Left kidney (tissue), 8 donors: ENCODE measurements at places on chromosomes 1 and 21. TPM values are rescaled to one million over a fixed set of nuclear protein-coding genes. Genes with fewer than 3 reads are reported as not detected.

DNA sequence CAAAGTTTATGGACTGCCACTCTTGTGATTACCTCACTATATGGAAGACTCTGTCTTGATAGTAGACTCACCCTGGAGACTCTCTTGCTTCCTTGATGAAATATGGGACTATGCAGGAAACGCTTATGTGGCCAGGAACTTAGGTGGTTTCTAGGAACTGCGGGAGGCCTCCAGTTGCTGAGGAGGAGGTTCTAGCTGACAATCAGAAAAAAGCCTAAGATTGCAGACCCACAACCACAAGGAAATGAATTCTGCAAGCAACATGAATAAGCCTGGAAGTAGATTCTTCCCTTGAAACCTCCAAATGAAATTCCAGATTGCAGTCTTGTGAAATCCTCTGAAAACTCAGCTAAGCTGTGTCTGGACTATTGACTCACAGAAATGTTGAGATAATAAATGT is 88.9 kb upstream of the COL11A1 start:
- DNase-seq: no peak

DNA sequence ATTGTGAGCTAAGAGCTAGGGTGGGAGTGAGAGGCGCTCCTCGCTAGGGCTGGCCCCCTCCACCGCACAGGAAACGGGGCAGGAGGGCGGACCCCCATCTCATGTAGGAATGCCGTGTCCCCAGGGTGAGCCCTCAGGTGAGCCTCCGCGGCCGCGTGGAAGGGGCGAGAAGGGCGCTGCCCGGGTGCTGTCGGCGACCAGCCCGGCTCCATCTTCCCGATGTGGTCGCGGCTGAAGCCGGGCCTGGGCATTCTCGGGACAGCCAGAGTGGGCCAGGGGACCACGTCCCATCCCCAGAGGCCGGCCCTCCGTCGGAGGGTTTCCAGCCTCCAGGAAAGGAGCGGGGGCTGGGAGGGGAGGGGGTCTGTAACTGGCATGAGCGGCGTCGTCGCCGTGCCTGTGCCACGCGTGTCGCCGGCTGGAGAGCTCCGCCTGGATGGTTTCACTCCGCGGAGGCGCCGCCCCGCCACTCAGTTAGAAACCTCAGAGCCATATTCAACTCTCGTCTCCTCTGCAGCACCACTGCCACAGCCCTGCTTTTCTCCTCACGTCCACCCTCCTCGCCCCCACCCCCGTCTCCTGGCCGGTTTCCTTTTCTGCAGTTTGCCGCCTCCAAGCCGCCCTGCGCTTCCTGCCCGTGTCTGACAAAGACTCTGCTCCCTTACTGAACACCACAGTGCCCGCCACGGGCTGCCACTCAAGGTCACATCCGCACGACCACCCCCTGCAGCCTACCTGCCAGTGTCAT is at the start of gene TMEM269:
TSS of gene TMEM269 (plus strand) at position 46 of the 748 bp plus-strand sequence. CDS start 4,903 bp downstream, outside the sequence.
- peak; percentile 12 for DNase-seq

DNA sequence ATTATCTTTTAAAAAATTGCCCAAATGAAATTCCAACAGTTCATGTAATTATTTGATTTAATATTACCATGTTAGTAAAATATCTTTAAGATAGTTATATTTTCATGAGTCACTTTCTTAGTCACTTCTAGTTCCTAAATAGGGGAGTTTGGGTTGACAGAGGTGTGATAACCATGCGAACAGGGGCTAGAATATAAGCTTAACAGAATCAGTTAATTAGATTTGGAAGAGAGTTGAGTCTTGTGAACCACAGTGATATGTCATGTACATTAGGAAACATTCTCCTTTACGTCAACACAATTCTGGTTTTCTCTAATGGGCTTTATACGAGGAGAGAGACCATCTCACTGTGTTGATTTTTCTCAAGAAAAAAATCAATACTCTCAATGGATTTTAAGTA is 64.8 kb upstream of the ZNF281 start:
- DNase-seq: no peak

DNA sequence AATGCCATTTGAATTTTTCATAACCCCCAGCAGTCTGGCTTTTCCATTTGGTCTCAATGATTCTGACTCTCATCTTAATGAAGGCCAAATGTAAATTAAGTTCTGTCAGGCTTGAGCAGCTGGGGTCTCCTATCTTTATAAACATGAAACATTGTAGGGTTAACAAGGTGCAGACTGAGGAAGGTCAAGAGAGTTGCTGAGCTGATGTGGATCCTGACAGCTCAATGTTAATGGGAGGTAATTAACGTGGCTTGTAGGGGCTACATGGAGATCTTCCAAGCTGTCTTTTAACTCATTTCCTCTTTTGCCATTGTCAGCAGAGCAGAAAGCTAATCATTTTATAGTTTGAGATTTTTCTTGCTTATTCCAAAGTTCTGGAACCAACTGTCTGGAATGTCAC is 55.2 kb downstream of the FGGY start:
- DNase-seq: no peak

IKBKE gene
- 5.2 TPM for polyA plus RNA-seq

FMO3 gene
- polyA plus RNA-seq: 0.28 TPM

MOV10 gene
- 81.1 TPM for polyA plus RNA-seq

GRHL3 gene
- 4.6 TPM for polyA plus RNA-seq

ATG4C gene
- 19.2 TPM for polyA plus RNA-seq
